Stimulated activated CD8-positive, alpha-beta memory T cell treated with anti-CD3 and anti-CD28 coated beads, Interleukin-7, amount 100 ng/mL, for 1 hour (primary cell): ENCODE measurements at places on chromosomes 7 and 10.

DNA sequence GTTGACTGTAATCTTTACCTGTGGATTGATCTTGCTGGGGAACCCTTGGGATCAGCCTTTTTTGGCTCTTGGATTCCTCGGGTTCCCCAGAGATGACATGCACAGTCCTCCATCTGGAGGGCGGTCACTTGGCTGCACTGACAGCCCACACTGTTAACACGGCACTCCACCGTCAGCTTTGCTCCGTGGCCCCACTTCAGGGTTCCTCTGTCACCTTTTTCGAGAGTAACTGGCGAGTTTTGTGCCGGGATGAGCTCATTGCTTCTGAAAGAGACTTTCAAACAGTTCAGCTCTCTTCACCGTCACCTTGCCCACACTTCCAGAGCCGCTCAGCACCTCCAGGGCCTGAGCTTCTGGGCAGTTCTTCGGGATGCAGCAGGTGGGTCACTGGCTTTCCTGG is 42.4 kb downstream of the PROSER2 start:
- DNase-seq, result no peak

DNA sequence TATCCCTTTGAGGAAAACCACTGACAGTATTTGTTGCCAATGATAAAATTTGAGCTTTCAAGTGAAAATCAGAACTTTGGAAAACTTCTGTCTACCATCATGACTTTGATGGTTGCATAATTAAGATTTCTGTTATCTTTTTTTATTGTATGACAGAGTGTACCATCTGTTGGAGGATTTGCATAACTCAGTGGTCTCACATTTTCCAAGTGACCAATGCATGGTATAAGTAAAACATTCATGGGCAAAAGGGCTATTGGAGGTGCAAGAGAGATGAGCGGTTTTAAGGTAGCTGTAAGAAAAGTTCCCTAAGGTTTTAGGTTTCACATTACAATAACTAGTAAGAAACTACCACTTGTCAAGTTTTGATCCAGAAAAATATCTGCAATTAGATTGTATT is 625.3 kb downstream of the PARD3 start:
- no peak for DNase-seq

GRCh38 chr7:159091041-159091440 is 53.6 kb downstream of the VIPR2 start:
- DNase-seq, result no peak

- DNase-seq, result peak; percentile 27
Observed at GRCh38 chr7:101363734-101364374, 1.2 kb downstream of the COL26A1 start.

DNA sequence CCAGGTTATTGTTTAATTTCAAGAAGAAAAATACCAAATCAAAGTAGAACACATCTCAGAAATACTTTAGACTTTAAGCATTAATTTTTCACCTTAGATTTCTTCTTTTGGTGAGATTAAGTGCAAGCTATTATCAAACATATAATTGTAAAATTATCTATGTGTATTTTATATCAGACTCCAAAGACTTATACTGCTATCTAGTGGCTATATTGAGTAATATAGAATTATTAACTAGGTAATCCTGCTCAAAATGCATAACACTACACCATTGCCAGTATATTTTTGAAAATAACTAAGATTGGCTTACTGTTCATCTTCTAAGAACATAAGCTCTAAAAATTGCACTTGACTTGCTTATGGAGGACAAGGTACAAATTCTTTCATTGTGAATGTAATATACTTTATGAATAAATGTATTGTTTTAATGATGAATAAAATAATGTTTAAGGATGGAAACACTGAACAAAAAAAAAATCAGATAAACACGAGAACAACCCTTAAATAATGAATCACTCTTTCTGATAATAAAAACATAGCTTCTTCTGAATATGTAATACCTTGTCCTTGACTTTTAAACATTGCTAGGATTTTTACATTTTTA is 86.7 kb upstream of the GNAI1 start:
- no peak for DNase-seq

GRCh38 chr7:30412782-30413504 is 65.6 kb downstream of the NOD1 start:
- no peak for DNase-seq

- no peak for DNase-seq
Observed at GRCh38 chr7:114645451-114645850, 230.8 kb downstream of the FOXP2 start.

DNA sequence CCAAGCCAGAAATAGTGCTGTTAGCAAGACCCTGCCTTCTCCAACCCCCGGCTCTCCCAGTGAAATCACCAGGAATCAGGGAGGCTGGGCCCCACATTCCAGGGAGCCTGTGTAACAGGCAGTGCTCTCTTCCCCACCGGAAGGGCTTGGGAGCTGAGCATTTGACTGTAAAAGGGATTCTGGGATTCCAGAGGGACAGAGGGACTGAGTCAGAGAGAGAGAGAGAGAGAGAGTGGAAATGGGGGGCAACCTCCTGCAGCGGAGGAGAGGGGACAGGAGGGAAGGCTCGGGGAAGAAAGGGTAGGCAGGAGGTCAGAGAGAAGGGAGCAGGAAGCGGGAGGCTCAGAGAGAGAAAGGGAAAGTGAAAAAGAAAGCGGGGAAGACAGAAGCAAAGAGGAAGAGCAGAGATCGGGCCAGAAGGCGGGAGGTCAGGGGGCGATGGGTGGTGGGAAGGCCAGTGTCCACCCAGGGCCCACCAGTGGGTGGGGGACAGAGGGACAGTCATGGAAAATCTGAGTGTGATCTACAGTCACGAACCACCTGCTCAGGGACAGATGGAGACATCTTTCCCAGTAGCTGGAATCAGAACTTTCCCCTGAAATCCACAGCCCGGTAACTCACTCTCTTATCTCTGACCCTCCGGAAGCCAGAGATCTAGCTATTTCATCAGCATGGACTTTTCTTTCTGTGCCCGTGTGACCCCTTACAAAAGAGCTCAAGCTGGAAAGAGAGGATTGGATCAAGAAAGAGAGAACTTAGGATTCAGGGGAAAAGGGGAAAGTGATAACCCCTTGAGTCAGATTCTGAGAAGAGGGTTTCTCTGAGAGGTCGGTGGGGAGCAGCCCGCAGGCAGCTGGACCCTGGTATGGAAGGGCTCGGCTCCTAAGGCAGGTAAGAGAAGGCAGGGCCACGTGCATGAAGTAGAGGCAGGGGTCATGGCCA is 4.6 kb upstream of the SERPINE1 start:
- no peak for DNase-seq

- no peak for DNase-seq
Observed at GRCh38 chr10:33323721-33324120, 10.7 kb downstream of the NRP1 start.

- DNase-seq, result no peak
Observed at GRCh38 chr7:142418326-142418725, 160.5 kb upstream of the PRSS58 start.

- no peak for DNase-seq
Observed at GRCh38 chr10:54607983-54608382, 193.0 kb downstream of the PCDH15 start.

DNA sequence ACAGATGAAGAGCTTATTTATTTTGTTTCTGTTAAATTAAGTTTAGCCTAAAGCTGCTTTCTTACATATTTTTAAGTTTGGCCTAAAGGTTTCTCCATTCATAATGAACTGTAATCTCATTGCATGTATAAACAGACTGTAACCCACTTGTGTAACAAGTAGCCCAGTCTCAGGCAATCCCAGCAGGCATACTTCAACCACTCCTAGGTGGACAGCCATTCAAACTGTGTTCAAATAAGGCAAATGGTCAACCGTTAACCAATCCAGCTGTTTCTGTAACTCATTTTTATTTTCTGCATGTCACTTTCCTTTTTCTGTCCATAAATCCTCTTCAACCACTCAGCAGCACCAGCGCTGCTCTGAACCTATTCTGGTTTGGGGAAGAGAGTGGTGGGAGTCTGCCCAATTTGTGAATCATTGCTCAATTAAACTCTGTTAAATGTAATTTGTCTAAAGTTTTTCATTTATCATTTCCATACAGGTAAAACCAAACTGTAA is 35.9 kb downstream of the PHYHIPL start:
- no peak for DNase-seq

- DNase-seq, result no peak
Observed at GRCh38 chr10:72276013-72276387, 2.3 kb downstream of the DDIT4 start.

GRCh38 chr7:139915864-139916716 is 87.0 kb downstream of the TBXAS1 start:
- peak; percentile 28 for DNase-seq

DNA sequence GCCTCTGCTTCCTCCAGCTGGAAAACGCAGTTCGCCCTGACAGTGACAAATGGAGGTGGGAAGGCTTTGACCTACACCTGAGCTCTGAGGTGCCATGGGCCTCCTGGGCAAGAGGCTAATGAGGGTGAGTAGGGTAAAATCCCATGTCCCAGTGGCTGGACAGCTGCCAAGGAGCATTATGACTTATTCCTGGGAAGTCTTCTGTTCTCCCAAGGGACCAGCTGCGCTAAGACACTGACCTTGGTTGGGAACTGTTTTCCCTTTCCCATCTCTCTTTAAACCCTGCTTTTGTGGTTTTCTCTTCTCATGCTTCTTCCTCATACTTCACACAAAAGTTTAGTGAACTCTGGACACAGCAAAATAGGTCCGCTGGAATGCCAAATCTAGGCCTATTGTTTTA is 72.6 kb downstream of the COPG2 start:
- DNase-seq, result no peak

DNA sequence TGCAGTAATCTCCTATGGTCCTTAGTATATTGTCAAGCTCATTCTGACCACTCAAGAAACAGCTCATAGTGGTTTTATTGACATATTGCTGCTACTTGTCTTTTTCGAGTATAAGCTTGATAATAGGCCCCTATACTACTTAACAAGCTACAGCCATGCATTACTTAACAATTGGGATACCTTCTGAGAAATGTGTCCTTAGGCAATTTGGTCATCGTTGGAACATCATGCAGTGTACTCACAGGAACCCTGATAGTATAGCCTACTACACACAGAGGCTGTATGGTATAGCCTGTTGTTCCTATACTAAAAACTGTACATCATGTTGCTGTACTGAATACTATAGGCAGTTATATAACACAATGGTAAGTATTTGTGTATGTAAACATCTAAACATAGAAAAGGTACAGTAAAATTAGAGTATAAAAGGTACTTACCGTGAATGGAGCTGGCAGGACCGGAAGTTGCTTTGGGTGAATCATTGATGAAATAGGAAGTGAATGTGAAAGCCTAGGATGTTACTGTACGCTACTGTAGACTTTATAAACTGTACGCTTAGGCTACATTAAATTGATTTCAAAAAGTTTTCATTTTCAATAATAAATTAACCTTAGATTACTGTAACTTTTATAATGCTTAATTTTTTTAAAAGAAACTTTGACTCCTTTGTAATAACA is 160.9 kb downstream of the LRRC4 start:
- no peak for DNase-seq

GRCh38 chr10:84432891-84433290 is 104.5 kb downstream of the CCSER2 start:
- DNase-seq, result no peak

GRCh38 chr7:26664274-26664673 is 200.1 kb downstream of the SKAP2 start:
- no peak for DNase-seq
